Activated T-helper 9 cell treated with anti-CD3 and anti-CD28 coated beads, Interleukin-2, amount 50 U/mL, for 16 hours (primary cell): ENCODE measurements at places on chromosomes 12 and 14.

DNA sequence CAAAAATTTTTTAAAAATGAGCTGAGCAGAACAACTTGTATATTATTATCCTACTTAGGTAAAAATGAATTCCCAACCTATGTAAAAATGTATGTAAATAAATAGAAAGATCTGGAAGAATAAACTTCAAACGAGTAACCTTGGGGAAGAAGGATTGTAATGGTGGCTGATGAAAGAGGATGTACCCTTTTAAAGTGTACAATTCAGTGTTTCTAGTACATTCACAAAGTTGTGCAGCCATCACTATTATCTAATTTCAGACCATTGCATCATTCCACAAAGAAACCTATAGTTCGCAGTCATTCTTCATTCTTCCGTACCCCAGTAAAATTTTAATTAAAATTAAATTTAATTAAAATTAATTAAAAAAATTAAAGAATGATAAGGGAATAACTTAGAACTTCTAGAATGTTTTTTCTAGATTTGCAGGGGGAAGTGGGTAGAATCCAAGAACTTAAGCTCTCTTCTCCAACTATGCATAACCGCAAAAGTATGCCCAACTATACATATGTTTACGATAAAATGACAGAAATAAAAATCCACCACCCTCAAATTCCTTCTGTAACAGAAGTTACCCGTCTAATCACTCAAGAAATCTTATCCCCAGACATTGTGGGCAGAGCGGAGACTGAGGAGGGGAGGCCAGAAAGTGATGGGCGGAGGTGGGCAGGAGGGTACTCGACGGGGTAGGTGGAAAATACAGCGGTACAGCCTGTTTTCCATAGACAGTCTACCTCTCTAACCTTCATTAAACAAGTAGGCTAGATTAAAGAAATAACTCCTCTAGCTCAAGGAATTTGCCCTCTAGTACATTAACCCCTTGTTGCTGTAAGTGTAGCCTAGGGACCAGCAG is 921 bp downstream of the DEPDC4 start:
- DNase-seq: no peak

- DNase-seq: no peak
These were observed 52.9 kb downstream of the VWF start for GRCh38 chr12:6071589-6071988.

GRCh38 chr14:95434121-95434520 is 82.3 kb downstream of the SYNE3 start:
- no peak for DNase-seq

- no peak for DNase-seq
These were observed 54.5 kb upstream of the AMN start for GRCh38 chr14:102867826-102868580.

DNA sequence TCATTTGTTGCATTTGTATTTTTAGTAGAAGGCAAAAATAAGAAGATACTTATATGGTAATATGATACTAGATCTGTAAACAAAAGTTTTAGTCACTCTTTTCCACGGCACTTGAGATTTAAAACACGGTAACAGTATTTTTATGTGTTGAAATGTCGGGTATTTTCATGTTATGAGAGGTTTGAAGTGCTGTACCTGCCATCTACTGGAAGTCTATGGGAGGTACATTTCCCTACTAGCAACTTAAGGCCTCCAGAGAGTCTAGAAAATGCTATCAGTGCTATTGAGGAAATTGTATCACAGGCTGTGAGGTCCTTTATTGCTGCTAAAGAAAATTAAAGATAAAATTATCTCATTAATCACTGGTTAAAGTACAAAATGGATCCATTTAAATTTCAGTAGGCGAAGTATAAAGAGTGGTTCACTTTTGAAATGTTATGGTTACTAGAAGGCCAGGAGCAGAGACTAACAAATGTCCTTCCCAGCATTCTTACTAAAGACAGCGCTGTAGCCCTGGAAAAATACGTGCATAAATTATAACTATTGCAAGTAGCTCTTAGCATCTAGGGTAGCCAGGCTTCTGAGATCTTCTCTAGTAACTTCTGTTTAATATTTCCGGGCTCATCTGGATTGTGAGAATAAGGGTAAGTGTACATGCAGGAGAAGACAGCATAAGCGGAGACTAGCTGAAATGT is 77.6 kb upstream of the PRKD1 start:
- DNase-seq: no peak

DNA sequence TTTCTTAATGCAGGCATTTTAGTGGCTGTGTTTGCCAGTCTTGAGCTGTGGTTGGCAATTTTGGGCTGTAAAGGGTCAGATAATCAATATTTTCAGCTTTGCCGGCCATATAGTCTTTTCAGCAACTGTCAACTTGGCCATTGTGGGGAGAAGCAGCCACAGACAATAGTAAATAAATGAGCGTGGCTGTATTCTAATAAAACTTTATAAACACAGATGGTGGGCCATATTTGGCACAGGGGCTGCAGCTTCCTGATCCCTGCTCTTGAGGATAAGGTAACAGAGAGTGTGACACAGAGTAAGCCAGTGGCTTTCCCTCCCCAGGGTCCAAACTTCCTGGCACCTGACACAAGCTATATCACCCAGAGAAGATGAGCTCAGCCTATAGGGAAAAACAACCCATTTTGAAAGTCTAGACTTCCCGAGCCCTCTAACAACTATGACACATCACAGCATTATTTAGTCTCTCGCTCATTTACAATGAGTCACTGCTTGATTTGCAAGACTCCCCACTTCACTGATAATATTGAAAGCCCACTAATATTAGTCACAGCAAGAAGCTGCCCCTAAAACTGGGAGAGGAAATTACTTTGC is 163.1 kb upstream of the TMPO start:
- DNase-seq: no peak

GRCh38 chr12:42234970-42235369 is 3.1 kb downstream of the YAF2 start:
- DNase-seq: no peak

DNA sequence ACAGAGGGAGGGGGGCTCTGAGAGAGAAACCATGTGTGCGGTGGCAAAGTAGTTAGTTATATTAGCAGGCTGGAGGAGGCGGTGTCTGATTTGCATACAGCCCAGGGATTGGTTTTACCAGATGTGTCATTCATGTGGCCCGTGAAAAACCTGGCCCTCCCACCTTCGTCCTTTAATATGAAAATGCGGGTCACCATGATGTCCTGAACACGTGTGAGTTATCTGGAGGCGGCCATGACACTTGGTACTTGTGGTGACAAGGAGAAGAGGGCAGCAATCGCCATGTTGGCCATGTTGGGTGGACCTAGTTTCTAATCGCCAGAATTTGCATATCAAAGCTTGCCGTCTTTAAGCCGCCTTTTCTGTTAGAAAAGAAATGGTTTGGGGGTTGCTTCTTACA is 108.8 kb downstream of the RAD51B start:
- DNase-seq: no peak

- DNase-seq: no peak
These were observed 57.0 kb upstream of the FOXN3 start for GRCh38 chr14:89473989-89474388.

- no peak for DNase-seq
These were observed 1.3 kb downstream of the RASSF3 start for GRCh38 chr12:64611341-64612284.

- DNase-seq: no peak
These were observed 29.0 kb upstream of the TESC start for GRCh38 chr12:117127933-117128823.

- DNase-seq: no peak
These were observed 25.7 kb downstream of the JAG2 start for GRCh38 chr14:105142651-105143450.

GRCh38 chr12:16472631-16473030 is 125.2 kb downstream of the MGST1 start:
- no peak for DNase-seq

DNA sequence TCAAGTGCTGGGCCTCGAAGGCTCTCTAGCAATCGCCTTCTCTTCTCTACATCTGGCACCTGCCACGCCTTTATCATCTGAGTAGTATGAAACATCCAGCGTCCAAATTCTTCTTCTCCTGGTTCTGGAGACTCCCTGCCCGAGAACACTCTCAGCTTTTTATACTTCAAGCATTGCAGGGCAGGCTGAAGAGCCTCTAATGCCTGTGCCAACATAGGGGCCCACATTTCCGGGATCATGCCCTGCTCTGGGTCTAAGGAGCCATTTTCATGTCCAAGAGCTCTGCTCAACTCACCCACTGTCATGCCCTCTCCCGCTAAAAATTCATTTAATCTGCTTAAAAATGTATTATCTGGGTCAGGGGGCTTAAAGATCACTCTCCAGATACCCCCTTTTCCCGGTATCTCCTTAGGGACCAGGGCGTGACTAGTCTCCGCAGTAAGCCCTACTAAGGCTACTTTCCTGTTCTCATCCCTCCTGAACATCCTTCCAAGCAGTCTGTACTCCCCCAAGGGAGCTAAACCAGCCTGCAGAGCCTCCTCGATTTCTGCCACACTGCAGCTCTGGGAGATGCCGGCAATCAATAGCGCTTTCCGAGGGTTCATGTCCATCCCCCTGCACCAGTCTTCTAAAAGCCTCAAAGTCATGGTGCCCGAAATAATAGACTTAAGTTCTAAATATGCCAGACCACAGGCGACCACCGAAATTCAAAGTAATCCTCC is 940 bp downstream of the MOAP1 start:
- no peak for DNase-seq

GRCh38 chr14:42047421-42048055 is 440.9 kb downstream of the LRFN5 start:
- no peak for DNase-seq

DNA sequence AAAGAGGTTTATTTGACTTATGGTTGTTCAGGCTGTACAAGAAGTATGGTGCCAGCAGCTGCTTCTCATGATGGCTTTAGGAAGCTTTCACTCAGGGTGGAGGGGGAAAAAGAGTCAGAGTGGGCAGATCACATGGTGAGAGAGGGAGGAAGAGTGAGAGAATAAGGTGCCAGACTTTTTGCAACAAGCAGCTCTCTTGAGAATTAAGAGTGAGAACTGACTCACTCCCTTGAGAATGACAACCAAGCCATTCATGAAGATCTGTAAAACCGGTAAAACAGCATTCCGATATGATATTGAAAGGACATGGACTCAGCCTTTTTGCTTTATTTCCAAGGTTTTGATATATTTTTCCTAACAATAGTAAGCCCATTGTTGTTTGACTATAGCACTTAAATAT is 501.2 kb downstream of the GALC start:
- no peak for DNase-seq

- peak; percentile 70 for DNase-seq
These were observed 920 bp downstream of the CDK17 start for GRCh38 chr12:96399120-96399918.

DNA sequence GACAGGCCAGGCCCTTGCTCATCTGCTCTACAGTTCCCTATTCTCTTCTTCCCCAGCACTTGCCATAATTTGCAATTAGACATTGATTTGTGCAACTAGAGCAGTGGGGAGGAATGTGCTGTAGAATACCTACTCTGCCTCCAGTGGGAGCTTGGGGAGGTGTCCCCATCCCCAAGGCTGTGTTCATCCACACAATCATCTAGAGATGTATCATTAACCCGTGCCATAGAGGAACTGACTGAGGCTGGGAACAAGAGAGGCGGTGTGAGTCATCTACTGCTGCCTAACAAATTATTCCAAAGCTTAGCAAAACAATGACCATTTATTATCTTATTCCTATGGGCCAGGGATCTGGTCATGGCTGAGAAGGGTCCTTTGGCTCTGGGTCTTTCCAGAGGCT is 5.1 kb upstream of the OTUB2 start:
- no peak for DNase-seq

- no peak for DNase-seq
These were observed 7.6 kb downstream of the GPRC5A start for GRCh38 chr12:12898911-12899511.

DNA sequence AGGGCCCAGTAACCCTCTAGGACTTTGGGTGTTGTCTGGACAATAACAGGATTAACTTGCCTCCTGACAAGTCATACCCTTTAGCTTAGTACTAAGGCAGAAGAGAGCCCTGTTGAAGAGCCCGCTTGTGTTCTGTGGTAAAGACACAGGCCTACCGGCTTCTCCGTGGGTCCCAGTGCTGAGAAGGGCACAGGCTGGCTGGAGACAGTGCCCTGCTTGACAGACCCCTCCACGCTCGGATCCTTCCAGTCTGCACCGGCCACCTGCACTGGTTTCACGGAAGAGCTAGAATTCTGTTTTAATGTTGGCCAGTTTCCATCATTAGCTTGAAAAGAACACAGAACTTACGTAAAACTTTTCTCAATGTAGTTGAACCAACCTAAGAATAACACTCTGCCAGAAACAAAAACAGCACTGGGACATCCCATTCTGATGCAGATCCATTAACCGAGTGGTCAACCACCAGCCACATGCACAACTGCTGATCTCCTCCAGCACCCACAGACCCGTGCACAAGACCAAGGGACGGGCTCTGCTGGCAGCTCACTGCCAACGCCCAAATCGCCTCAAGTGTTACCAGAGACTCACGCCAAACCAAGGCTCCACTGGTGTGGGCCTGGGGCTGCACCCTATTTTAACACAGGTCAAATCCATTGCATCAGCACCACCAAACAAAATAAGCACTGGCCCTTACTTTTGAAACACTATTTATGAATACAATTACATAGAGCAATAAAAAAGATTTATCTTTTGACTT is 27.1 kb downstream of the ZFYVE21 start:
- DNase-seq: no peak

DNA sequence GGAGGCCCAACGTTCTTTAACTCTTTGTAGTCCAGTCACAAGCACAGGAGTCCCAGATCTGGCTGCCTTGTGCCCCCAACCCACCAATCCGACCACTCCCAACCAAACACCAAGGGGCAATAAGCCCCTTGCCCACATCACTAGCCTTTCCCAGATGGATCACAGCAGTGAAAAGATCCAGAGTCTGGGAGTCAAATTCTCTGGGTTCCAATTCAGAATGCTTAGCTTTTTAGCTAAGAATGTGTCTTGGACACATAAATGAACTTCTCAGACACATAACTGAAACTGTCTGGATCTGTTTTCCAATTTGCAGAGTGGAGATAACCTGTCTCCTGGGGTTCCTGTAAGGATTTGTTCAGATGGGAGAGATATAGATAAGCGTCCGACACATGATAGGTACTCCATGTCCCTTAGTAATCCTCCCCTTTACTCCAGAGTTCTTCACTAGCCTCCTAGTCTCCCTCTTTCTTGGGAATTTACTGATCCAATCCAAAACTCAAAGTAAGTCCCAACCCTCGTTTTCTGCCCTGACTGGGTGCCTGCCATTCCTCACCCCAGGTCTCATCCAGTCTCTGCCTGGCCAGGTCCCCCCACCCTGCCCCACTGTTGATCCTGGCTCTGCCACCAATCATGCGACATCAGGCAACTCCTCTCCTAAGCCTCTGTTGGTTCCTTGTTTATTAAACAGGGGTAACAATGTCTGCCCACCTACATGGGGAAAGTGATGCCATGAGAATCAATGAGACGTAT is 439 bp upstream of the TNFRSF1A start:
- DNase-seq: no peak

DNA sequence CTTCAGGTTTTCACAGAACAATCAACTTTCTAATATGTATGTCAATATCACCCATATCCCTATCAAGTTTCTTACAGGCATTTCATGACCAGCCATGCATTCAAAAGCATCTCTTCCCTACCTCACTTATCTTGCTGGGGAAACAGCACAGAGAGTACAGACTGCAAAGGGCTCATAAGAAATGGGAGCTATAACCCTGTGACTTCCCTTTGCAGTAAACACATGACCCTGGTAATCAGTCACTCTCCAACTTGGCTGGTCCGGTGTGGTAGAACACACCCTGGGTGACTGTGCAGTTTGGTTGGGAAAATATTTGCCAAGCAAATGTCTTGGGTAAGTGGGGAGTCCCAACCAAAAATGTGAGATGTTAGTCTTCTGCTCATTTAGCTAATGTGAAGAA is 49.4 kb upstream of the TMCC3 start:
- no peak for DNase-seq

GRCh38 chr14:77861201-77861600 is 61.3 kb downstream of the ADCK1 start:
- no peak for DNase-seq
